ENCODE measurements at places on chromosomes 7 and 10.

DNA sequence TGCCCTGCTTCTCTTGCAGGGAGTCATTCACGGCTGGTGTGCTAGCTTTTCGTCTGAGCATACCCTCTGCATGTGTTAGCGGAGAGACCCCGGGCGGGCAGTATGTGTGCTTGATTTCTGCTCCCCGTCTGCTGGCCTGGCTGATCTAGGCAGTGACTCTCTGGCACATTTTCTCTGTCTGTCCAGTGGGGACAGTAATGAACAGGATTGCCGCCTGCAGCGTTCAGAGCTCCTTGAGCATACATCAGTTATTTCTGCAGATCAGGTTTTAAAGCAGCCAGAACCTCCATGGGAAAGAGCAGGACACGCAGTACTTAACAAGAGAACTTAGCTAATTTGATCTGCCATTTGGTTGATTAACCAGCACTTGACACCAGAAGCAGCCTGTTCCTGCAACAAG, 242.5 kb downstream of the CELF2 start:
- DNase-seq = no peak

- DNase-seq = no peak
These were observed 25.0 kb downstream of the GPER1 start for GRCh38 chr7:1112625-1113547.

DNA sequence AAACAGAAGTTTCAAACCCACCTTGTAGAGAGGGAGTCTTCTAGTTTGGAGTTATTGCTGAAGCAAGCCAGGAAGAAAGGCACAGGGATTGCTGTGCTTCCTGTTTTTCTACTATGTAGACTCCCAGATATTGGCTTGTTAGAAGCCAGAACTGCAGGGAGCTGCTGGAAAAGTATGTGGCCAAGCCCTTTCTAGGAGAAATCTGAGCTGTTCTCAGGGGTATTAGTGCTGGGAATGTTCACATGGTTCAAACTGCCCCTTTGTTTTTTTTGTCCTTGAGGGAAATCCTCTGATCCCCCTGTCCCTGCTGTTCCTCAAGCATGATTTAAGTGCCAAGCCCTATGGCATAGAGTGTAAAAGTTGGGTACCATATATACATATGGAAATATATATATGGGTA, 184.0 kb downstream of the CCDC7 start:
- DNase-seq = no peak

- no peak for DNase-seq
These were observed 44.5 kb downstream of the MKI67 start for GRCh38 chr10:128081720-128082119.

- no peak for DNase-seq
These were observed 2.0 kb downstream of the CLDN4 start for GRCh38 chr7:73832806-73833205.

DNA sequence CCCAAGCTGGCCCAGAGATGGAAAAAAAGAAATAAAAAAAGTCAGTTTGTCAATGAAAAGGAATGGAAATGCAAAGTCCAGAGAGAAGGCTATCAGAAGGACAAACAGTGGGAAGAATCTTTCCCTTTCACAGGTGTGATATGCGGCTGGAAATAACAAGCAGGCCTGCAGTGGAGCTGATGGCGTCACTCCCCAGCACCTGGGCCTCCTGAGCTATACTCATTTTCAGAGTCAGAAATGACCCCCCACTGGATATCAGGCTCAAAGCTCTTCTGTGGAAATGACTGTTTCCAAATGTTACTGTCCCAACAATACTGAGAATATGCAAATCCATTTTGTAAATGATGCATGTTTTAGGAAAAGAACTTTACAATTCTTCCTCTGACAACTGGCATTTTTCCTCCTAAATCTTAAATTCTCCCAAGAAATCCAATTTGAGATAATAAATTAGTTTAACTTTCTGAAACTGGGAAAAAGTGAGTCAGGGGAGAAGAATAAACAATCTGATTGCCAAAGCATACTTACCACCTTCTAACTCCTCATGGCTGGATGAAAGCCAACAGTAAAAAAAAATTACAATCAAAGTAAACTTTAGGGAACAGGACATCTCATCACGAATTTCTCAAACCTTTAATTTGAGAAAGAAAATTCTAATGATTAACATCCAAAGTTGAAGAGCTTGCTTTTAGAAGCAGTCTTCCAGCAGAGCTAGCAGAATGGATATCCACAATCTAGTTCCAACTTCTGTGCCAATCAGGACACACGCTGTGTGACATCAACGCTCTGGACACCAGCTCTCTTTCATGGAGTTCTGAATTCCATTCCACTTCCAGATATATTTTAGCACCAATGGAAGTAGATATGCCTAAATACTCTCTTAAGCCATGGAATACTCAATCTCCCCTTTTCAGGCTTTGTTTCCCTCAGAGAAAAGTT, 5.3 kb upstream of the CUZD1 start:
- DNase-seq = no peak

DNA sequence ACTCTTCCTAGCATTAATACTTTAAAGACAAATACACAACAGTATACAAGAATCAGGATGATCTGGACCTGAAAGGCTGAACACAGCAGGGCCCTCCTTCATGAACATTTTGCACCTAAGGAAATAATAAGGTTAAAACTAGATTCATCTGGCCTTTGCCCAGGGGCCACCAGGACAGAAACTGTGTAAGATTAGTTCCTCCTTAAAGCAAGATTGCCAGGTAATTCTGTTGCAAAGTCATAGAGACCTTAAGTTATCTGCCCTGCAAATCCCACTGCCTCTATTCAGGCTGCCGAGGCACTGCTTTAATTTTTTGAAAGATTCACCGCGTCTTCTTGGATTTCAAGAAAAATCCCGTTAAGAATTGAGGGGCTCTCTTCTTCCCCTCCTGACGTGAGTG, 1.6 kb upstream of the KIAA1217 start:
- DNase-seq = no peak

DNA sequence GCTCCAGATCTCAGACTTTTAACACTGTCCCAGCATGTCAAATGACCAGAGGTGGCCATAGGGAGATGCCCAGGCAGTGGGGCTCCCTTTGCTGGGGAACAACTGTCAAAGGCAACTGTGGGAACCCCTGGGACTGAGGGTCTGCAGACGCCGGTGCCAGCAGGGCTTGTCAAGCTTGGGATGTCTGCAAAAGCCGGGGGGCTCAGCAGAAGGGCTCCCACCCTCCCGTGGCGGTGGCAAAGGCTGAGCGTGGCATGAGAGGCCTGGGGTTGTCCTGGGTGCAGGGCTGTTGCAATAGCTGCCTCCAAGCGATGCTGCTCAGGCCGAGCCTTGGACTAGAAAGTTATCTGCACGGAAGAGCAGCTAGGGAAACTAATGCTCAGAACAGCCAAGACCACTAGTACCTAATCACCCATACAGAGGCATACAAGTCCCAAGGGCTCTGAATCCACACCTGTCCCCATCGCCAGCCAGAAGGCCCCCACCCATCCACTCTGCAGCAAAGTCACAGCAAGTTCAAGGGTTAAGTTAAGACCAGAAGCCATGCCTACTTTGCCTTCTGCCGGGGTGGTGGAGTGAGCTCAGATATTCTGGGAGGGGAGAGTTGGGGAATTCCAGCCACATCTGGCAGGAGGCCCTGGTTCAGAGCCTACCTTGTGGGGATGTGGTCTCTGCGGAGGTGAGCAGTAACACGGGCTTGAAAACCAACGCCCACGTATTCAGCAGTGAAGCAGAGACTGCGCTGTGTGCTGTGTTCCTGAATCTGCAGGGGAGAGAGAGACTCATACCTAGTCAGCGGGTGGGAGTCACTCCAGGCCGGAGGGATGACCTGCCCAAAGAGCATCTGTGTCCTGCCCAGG, 4.6 kb downstream of the SH2B2 start:
- DNase-seq = no peak

DNA sequence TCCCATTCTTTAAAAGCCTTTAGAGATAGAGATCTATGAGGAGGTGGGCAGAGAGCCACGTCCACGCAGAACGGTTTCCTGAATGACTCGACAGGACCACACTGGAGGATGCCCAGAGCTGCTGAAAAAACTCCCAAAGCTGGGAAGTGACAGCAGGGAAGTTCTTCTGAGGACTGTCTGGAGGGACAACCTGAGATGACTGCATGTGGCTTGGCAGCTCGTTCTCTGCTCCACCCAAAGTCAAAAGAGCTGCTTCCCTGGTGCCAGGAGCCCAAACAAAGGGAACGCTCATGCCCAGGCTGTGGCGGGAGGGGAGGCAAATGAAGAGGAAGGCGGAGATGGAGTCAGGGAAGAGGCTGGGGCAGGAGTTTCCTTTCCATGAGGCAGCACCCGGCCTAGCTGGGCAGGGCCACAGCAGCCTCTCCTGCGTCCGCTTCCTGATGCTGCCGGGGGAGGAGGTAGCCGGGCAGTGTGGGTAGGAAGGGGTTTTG, 95.4 kb downstream of the CCDC3 start:
- no peak for DNase-seq

DNA sequence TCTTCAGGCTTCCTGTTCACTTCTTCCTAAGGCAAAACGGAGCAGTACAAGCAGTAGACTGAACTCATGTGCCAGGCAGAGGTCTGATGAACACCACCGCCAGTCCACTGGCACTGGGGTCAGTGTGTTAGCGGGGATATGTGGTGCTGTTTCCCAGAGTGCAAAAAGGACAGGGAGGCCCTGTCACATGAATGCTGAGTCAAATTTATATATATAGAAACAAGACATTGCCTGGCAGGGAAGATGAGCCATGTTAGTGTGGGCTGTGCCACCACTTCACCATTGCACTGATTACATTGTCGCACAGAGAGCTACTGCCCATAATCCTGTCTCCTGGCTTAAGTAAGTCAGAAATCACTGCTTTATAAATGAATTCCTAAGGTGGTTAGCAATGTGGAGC, 122.2 kb upstream of the AMPH start:
- no peak for DNase-seq
